ENCODE measurements at places on chromosomes 1 and 21. TPM values are rescaled to one million over a fixed set of nuclear protein-coding genes. Genes with fewer than 3 reads are reported as not detected.
A peak's percentile ranks its signal among the peaks of the same experiment; 100 is the strongest.

PPFIA4 gene
- total RNA-seq: 7.6 TPM

GIPC2 gene
- 2.7 TPM for total RNA-seq

C4BPA gene
- not detected for total RNA-seq

MAP3K21 gene
- total RNA-seq: 40.1 TPM

DNA sequence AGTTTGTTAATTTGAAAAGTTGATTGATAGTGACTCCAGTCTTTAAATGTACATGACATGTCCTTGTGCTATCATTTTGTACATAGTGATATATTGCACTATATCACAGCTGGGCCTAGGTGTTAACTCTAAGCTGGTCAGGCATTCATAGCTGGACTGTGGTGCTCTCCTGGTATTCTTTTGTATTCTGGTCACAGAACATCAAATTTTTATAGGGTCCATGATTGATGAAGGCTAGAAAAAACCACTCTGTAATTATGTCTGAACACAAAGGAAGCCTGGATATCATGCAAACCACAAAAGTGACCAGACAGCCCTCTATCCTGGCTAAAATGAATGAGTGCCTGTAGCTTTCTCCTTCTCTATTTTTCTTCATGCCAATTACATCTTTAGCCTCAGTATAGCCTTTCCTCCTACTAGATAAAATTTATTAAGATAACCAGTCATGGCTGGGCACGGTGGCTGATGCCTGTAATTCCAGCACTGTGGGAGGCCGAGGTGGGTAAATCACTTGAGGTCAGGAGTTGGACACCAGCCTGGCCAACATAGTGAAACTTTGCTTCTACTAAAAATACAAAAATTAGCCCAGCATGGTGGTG lies 134.9 kb upstream of the B3GALT2 start:
- no peak for DNase-seq

DNA sequence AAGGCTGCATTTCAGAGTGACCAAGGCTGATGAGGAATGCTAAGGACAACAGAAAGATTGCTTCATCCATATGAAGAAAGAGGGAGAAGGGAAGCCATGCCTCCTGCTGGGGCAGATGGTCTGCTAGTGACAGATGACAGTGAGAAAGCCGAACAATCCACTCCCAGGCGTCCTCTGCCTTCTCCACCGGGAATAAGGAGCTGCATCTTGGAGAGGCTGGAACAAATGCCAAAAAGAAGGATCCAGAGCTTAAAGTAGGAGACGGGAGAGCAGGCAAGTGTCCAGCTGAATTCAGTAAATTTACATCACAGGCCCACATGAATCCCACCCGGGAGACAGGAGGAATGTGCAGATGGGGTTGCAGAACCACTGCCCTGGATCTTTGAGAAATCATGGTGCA lies 33.4 kb downstream of the DDX20 start:
- no peak for DNase-seq

- DNase-seq: peak; percentile 76
Measured at GRCh38 chr1:28329395-28330153, 734 bp downstream of the MED18 start.

DNA sequence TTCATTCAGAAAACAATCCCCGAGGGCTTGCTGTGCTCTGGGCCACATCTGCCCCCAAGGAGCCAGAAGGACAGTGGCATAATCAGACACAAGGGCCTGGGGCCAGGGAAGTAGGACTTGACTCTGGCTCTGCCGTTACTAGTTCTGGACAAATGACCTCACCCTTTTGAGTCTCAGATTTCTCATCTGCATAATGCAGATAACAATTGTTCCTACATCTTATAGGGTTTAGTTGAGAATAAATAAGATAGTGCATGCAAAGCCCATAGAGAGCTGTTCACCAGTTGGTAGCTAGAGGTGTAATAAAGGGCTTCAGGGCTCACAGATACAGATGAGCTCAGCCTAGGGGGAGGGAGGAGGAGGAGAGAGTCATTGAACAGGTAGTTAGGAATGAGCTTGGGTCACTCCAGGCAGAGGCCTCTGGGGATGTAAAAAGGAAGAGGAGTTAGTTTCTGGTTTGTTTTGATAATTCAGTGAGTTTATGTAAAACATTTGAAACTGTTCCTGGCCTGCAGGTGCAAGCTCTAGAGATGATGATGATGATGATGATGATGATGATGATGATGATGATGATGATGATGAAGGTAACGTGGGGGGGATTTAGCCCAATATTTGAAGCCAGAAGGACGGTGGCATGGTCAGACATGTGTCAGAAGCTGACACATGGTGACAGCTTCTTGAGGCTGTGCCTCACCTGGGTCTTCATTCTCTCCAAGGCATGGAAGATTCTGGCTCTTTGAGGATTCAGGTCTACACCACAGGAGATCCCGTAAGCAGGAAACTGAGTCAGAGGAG lies 858 bp downstream of the LACTBL1 start:
- peak; percentile 14 for DNase-seq

DNA sequence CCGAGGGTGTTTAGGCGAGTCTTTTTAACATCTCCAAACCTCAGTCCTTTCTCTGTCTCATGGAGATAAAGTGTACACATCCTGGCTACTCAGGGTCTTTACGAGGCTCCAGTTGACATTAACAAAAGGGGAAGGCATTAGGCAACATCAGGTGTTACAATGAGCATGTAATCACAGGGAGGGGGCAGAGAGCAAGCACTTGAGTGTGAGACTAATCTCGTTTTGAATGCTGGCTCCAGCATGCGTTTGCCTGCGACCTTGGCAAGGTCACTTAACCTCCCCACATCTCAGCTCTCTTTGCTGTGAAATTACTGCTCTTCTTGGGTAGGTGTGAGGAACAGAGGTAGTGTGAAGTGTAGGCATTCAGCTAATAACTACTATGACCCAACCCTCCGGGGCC lies 3.1 kb downstream of the TNNT2 start:
- DNase-seq: no peak

DNA sequence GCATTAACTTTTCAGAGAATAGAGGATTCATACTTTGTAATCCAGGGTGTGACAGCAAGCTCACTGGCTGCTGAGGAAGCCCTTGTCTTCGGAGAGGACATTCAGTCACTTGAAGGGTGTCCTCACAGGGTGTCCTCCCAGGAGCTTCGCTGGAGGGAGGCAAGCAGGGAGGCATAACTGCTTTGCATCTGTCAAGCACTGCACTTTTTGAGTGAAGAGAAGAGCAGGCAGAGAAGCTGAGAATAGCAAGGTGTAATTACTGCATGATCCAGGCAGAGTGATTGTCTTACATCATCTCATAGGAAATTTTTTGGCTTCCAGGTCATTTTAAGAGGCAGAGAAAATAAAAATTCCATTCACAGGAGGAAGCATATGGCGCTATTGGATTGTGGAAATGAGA lies 232.5 kb upstream of the ZP4 start:
- no peak for DNase-seq

DNA sequence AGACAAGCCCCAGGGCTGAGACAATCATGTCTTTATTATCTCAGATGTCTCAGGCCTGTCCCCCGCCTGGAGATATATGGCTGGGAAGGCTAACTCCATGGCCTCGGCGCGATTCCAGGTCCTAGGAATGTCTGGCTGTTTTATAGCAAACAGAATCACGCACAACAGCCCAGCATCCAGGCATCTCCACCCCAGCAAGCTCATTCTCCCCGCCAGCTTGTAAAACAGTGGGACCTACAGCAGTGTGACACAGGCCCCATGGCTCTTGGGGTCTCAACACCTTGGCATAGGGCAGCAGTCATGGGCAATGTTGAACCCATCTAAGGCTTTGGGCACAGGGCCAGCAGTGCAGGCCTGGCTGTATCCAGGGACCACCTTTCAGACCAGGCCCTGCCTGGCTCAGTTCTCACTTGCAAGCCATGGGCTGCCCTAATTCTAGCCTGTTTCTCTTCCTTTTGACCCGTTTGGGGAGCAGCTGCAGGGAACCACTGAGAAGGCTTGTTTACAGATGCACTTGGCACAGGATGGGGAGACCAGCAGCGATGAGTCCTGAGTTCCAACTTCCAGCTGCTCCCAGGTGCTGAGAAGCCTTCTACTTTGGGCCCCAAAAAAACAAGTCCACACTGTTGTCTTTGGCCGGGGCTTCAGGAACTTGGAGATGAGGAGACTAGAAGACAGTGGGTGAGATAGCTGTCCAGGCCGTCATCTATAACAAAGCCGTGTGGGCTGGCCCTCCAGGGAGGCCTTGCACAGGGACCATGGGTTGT lies 34.4 kb downstream of the WNT4 start:
- DNase-seq: no peak

- DNase-seq: peak; percentile 92
Measured at GRCh38 chr1:95116580-95117206, 462 bp upstream of the TLCD4 start.

- no peak for DNase-seq
Measured at GRCh38 chr1:2801046-2801445, 447 bp downstream of the TTC34 start.

- DNase-seq: no peak
Measured at GRCh38 chr1:184535191-184535970, 148.6 kb downstream of the C1orf21 start.
